NK-92 treated with Interleukin-12 subunit alpha and Interleukin-12 subunit beta, amount 100 ng/mL, for 24 hours (cell line): ENCODE measurements at places on chromosomes 2 and 18.

DNA sequence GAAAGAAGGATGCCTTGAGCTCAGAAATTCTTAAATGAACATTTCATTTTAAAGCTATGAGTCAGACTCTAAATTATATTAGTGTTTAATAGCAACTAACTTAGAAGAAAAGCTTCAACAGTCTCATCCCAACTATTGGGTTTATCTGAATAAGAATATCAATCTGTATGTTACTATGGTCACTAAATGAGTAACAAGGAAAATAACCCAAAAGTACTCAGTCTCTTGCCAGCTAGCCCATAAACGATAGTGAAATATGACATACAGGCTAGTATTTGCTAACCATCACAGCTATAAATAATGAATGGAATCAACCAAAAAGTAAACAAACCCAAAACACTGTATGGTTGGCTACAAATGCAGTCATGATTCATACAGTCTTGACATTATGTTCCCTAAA is 174.9 kb downstream of the RAB3GAP1 start:
- DNase-seq, result no peak

DNA sequence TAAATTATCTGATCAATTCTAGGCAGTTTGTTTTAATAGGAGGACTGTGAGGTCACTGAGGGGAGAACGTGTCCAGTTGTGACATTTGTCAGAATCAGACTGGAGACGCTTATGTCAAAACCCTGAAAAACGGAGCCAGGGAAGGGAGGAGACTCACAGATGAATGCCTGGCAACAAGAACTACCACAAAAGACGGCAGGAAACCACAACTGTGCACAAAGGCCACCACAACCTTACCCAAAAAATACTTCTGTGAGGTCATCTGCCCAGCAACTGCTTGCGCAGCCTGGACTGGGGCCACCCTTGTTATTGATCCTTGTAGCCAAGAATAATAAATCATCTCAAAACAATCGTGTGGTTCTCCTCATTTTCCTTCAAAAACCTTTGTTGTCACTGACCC is 173.0 kb upstream of the ALKAL2 start:
- DNase-seq, result peak; percentile 26

DNA sequence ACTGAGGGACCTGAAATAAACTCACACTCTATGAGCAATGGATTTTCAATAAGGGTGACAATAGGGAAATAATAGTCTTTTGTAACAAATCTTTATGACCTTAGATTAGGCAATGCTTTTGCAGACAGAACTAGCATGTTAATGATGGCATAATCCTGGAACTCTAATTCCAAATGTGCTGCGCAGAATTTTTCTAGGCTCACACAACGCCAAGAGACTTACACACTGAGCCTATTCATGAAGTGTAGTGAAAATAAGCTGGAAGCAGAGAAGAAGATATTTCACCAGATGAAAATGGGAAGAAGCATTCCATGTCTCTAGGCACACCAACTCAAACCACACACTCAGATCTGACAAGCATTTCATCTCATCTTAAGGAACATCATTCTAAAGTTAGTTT is 178.5 kb downstream of the L3MBTL4 start:
- no peak for DNase-seq

- DNase-seq, result no peak
Observed at GRCh38 chr2:133287709-133288108, 280.6 kb downstream of the NCKAP5 start.

DNA sequence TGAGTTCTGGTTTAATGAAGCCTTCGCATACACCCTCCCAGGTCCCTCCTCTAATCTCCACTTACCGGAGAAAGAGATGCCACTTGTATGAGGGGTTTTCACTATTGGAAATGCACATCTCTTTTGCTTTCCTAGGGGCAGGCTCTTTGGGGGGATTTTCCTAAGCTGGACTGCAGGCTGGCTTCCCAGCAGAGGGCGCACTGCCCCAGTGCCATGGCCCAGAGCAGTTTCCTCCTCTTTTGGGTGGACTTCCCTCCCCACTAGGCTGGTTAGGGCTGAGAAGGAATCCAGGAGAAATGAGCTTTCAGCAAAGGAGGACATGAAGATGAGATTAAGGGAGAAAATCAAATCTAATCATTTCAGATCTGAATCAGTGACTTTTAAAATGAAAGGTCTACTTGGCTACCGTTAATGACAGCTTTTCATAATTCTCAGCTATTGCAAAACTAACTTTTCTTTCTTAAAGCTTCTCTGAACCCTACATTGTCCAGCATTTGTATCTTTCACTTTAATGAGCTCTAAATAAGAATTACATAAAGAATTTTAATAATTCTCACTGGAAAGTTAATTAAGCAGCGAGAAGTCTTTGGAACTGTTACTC is 784.1 kb upstream of the FANCL start:
- peak; percentile 3 for DNase-seq

DNA sequence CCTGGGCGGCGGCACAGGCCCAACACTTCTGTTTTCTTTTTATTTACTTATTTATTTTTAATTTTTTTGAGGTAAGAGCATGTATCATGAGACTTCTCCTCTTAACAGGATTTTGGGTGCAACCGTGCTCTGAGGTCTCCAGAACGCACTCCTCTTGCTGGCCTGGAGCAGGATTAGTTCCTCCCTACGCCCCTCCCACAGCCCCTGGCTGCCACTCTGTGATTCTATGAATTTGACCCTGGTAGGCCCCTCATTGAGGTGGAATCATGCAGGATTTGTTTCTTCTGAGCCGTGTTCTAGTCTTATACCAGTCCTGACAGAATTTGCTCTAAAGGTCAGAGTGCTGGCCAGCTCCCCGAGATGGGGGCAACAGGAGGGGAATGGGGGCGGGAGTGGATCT is 106.5 kb upstream of the HS6ST1 start:
- DNase-seq, result no peak

GRCh38 chr2:143334837-143335236 is 205.6 kb downstream of the ARHGAP15 start:
- DNase-seq, result no peak

DNA sequence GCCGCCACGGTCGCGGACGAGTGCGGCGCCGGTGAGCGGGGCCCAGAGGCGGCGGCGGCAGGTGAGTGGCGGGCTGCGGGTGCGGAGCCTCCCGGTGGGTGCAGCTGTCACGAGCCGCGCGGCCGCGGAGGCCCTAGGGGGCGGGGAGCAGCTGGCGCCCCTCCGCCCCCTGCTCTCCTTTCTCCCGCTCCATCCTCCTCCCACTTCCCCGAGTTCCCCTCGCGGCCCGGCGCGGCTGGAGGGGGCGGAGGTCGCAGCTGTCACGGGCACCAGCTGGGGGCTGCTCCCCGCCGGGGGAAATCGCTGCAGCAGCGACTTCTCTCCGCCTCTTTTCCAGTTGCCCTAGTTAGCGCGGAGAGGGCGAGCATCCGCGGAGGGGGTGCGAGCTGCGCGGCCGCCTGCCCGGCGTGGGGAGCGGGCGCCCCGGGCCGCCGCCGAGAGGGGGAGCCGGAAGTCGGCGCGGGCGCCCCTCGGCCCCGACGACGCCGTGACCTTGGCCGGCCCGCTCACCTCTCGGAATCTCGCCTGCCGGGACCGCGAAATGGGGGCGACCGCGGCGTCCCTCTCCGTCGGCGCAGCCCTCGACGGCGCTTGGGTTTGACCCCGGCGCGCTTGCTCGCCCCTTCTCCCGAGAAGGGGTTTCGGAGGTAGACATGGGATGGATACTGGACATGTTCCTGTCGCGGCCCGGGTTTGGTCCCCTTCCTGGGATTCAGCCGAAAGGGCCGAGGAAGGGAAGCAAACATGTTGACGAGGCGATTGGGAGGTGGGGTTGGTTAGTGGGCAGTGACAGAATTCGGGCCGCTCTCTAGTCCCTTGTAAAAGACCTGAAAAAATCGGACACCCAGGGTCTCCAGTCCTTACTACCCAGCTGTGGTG is 727 bp downstream of the NCOA1 start:
- DNase-seq, result peak; percentile 39

DNA sequence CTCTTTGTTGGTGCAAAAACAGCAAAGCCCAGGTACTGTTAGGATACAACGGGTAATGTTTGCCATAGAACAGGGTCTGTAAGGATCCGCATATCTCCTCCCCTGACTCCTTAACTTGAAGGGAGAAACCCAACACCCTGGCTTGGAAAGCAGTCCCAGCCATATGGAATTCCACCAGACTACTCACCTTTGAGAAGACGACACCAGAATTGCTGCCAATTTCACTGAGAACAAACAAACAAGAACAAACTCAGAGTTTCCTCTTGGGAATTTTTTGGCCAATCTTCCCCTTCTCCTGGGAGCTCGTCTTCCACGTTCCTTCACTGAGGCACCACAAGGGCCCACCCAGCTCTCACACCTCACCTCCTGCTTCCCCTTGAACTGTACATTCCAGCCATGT is 29.2 kb downstream of the CAPN14 start:
- DNase-seq, result no peak

- DNase-seq, result no peak
Observed at GRCh38 chr2:161004379-161004778, 155.8 kb upstream of the TANK start.

DNA sequence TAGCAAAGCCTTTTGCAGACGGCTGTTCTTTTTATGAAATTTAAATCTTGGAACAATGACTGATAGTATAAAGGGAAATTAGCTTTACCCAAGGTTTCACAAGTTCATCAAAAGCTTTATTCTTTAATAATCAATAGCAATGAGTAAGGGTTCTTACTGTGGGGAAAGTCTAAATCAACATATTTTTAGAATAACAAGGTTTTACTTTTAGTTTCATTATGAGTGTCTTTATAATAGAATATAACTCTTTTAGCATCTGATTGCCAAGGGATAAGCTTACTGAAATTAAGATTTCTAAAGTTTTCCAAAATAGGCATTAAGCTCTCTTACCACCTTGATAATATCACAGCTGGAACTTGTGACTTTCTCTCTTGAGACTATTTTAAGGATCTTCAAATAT is 1489.7 kb downstream of the LRP1B start:
- no peak for DNase-seq

GRCh38 chr2:2083113-2083758 is 247.8 kb downstream of the MYT1L start:
- DNase-seq, result no peak

GRCh38 chr2:80748592-80748991 is 444.0 kb upstream of the LRRTM1 start:
- DNase-seq, result no peak

- DNase-seq, result no peak
Observed at GRCh38 chr18:35620765-35621164, 39.2 kb downstream of the GALNT1 start.

DNA sequence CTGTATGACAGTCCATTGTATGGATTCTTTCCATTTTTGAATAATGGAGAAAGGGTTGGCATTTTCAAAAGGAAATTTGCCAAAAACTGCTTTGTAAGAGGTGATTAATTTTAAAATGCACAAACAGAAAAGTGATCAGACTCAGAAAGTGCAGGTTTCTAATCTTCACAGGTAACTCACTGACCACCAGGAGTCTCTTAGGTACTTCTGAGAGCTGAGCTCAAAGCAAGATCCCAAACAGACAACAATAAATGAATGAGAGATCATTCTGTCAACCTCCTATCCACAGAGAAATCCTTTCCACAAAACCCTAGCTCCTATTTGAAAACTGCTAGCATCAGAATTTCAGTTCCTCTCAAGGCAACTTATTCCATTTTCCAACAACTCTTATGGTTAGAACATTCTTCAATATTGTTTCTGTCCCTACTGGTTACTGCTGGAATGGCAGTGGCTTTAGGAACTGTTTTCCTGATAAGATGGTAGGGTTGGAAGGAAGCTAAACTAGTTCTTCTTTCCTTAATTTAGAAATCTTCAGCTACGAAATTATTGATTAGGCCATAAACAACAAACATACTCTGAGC is 20.6 kb upstream of the HAAO start:
- DNase-seq, result no peak

GRCh38 chr2:168021800-168022587 is 225.4 kb downstream of the STK39 start:
- DNase-seq, result no peak

DNA sequence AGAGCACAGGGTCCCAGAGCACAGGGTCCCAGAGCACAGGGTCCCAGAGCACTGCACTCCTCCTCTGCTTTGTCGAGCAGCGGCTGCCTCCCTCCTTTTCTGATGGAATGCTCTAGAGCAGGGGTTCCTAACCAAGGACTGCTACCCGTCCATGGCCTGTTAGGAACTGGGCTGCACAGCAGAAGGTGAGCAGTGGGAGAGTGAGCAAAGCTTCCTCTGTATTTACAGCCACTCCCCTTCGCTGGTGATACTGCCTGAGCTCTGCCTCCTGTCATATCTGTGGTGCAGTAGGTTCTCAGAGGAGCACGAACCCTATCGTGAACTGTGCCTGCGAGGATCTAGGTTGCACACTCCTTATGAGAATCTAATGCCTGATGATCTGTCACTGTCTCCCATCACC is 33.1 kb upstream of the ADNP2 start:
- no peak for DNase-seq

DNA sequence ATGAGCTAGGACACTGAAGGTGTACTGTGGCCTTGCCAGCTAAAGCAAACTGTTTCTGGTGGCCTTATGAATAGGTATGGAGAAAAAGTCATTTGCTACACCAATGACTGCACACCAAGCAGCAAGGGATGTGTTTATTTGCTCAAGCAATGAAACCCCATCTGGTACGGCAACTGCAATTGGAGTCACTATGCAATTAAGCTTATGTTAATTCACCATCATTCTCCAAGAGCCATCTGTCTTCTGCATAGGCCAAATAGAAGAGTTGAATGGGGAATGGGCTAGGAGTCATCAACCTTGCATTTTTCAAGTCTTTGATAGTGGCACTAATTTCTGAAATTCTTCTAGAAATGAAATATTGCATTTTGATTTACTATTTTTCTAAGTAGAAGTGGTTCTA is 372.0 kb downstream of the KCNJ3 start:
- DNase-seq, result no peak

DNA sequence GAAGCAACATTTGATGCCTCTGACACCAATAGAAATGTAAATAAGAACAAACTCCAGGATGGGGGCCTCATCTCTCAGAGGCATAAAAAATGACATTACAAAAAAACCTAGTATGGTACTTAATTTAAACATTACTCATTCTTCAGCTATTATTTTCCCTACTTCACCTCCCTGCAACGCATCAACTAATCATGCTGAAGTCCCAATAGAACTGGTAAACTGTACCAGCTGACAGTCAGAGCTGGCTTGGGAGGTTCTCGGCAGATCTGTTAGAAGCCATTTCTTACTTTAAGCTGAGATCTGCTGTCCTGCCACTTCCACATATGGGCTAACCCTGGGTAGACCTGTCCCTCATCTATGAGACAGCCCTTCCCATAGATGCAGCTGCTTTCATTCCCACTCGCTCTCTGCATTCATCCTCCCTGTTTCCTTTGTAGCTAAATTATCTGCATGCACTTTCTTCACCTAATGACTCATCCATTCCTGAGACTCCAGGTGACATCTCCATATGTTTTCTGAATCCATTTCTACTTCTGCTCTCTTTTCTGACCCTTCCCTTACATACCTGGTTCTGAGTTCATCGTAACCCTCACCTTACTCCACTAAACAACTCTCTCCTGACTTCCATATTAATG is 108.1 kb downstream of the AOX1 start:
- DNase-seq, result no peak

GRCh38 chr2:56448403-56449001 is 264.7 kb downstream of the CCDC85A start:
- no peak for DNase-seq
